ENCODE measurements at places on chromosomes 6 and 20. TPM values are rescaled to one million over a fixed set of nuclear protein-coding genes. Genes with fewer than 3 reads are reported as not detected.
A peak's percentile ranks its signal among the peaks of the same experiment; 100 is the strongest.

DNA sequence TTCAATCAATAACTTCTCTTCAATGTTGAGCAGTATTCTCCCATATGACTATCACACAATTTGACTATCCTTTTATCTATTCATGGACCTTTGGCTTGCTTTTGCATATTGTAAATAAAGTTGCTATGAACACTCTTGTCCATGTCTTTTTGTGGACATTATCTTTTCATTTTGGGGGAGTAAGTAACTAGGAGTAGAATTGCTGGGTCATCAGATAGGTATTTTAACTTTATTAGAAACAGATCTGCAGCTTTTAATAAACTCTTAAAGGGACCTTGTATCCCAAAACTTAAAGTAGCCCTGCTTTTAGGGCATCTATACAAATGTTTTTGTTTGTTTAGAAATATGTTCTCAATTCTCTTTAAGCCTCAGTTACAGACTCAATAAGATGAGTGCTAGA is 614.2 kb upstream of the CITED2 start:
- DNase-seq, result no peak

DNA sequence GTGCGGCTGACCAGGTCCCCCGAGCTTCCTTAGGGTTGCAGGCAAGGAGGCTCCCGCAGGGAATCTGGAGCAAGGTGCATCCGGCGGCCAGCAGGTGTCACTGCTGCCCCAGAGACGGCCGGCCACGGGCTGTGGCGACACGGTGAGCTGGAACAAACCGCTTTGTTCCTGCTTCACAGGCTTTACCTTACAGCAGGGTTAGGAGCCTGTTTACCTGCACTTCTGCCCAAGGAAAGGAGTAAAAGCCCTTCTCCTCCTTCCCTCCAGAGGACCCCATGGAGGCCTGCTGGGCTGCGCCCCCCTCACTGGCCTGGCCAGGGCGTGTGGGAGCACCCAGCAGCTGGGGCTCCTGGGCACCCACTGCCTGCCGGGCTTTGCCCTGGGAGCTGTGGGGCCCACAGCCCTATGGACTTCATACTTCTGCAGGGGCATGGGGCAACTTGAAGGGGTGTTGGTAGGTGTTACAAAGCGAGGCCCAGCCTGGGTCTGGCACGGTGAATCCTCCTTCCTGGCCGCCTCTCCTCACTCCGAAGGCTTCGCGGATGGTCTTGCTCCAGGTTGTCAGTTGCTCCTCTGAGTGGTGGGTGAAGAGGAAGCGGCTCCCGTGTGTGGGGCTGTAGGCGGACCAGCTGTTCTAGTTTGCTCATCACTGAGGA is 88.4 kb downstream of the CDC5L start:
- DNase-seq, result peak; percentile 90

DNA sequence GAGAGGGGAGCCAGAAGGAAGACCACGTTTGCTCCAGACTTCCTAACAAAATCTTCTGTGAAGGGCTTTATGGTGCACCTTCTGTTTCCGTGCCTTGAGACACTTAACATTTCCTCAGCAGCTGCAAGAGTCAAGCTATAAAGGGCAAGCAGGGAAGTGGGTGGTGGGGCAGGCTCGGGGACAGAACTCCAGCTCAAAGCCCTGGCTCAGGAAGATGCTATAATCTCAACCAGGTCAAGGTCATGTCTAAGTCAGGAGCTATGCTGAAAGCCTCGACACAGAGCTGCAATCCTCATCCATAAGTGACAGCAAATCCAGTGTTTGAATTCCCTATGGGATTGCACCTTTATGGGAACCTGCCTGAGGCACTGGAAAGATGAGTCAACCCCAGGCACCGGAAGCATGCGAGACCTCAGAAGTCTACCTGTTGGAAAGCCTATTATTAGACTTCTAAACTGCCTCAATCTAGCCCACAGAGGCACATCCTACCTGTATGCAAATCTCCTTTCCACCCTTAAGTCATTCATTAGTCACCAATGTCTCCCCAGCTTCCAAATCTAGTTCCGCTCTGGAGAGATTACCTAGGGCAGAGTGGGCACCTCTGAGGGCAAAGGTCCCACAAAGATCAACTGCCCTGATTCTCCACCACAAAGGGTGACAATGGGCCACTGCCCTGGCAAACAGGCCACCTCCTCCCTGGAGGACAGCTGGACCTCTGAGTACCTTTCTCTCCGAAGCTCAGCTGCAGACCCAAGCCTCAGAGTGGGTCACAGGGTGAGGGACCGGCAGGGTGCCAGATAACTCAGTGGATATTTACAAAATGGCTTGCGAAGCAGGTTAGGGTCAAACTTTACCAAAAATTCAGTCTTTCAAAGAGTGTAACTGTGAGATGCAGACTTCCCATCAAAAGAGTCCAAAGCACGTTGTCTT is 287.0 kb downstream of the CDC5L start:
- DNase-seq, result peak; percentile 94

Gene AGPAT1
- total RNA-seq, result 54.7 TPM

Gene PTP4A1
- 29.9 TPM for total RNA-seq

Gene MUC21
- total RNA-seq, result not detected
